NCI-H187 treated with DMSO at 0.1 percent for 48 hours (cell line): ENCODE measurements at places on chromosomes 2 and 18.

GRCh38 chr2:9105601-9106337, 100.8 kb upstream of the ASAP2 start:
- no peak for DNase-seq

- DNase-seq: no peak
Measured at GRCh38 chr2:144377914-144378313, 142.0 kb downstream of the ZEB2 start.

- DNase-seq: no peak
Measured at GRCh38 chr2:12762976-12763375, 46.2 kb downstream of the TRIB2 start.

DNA sequence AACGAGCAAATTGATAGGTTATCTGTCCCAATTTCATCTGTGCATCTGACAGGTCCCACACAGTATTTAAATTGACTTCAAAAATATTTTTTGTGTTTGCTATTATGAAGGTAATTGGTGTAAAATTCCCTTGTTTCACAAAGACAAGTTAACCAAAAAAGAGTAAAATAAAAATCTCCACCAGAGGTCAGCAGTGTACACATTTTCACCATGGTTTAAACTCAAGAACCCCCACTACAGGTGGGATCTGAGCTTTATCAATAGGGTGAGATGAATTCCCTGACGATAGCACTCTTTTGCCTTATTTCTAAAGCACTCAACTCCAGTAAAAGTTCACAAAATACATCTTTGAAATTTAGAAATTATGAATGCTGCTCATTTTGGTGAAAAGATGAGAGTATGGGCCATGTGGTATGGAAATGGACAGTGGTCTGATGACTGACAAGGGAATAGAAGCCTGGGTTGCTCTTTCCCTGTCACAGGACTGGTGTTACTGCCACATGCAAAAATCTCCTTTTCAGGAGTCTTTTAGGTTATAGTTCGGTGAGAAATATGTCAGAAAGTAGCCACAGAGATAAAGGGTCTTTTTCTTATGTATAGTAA, 68.0 kb downstream of the SERPINB8 start:
- no peak for DNase-seq

DNA sequence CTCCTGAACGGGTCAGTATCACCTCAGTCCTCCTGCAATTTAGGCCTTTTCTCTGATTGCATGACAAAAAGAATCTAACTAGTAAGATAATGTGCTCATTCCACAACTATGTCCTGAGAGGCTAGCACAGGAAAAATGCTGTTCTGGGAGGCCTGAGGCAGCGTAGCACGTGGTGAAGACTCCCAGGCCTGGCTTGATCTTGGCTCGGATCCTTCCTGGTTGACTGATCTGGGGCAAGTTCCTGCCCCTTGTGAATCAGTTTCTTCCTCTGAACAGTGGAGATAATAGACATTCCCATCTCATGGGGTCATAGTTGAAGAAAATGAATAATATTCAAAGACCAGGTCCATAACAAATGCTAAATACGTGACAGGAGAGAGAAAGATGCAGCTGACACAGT, 12.3 kb downstream of the FBLN7 start:
- no peak for DNase-seq

DNA sequence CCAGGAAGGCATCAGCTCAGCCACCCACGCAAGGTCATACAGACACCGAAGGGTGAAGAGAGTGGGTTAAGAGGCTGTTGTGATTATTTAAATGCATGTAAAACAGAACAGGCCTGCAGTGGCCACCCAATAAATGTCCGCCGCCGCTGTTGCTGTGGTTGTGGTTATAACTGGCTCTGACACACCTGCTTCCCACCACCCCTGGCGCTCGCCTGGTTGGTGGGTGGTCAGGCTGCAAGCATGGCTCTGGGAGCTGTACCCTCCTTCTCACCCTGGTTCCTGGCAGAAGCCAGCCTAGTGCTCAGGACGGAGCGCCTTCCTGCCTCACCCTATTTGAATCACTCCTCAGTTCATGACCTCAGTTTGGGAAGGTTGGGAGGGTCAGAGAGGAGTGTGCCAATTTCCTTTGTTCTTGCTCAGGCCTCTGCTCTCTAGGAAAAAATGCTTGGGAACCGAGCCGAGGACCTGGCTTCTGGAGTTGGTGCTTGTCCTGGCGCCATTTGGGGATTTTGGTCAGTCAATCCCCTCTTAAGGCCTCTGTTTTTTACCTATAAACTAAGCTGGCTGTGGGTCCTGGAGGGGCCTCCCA, 5.3 kb upstream of the CRYBA2 start:
- no peak for DNase-seq

DNA sequence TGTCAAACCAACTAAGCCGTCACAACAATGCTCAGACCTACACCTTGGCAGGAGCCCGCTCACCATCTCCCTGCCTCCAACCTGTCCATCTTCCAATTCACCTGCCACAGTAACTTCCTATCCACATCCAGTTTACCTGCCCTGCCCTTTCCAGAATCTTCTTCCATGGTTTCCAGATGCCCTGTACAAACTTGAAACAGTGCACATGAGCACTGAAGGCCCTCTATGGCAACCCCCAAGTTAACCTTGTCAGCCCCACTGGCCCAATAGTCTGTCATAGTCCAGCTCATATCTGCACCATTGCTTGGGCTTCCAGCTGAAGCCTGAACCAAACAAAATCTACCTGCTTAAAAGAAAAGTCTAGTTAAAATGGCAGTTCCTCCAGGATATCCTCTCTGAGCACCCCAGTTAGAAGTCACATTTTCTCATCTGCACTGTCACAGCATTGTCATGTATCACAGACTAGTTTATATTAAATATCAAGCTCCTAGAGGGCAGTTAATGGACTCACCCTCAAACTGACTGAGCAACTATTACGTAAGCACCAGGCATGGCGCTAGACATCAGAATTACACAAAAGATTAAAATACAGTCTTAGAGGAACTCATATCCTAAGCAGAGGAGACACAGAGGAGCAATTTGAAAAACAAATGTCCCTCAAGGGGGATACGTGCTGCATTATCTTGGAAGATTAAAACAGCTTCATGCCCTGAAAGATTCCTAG, 11.6 kb downstream of the NFE2L2 start:
- no peak for DNase-seq

DNA sequence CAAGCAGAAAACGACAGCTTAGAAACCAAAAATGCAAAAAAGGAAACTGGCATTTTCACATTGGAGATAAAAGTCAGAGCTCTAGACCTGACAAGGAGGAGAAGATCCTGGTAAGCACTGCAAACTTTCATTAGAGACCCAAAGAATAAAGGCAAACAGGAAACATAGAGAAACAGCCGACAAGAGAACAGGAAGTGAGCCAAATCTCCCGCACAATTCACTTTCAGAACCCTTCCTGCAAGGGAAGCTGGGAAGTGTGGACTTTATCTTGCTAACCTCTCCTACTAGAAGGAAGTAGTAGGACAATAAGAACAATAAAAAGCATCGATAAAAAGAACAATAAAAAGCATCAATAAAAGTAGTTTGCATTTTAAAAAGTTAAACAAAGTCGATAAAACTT, 417.8 kb upstream of the SPHKAP start:
- DNase-seq: no peak

DNA sequence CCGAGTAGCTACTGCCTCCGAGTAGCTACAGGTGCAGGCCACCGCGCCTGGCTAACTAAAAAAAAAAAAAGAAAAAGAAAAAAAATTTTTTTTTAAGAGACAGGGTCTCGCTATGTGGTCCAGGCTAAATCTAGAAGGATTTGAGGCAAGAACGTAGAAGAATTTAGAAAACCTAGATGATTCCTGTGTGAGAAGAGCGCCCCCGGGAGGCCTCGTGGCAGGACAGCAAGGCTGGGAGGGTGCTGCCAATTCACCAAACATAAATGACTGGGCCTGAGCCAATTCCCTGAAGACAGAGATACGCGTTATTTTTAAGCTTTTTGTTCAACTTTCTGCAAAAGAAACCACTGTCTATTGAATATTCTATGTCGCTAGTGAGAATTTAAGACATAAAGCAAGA, 90.1 kb upstream of the TGFA start:
- no peak for DNase-seq

DNA sequence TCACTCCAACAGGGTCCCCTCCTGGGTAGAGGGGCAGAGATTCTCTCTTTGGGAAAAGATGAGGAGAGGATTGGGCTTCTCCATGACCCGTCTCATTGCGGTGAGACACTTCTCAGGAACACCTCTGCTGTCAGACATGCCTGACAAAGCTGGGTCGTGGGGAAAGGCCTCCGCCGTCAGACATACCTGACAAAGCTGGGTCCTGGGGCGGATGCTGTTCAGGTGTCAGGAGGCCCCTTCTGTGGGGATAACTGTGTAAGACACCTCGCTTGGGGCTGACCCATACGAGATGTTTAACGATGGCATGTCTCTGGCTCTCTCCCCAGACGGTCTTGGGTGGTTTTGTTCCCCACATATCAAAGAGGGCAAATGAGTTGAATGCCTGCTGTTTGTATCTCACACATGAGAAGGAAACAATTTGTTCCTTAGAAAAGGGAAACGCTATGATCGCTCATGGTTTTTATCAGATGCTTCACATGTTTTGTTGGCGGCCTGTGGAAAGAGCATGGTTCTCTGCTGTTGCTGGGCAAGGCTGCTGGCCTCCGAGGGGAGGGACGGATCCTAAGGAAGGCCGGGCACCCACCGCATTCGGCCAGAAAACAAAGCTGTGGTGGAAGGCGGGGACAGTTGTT, 40.8 kb upstream of the PXDN start:
- no peak for DNase-seq

DNA sequence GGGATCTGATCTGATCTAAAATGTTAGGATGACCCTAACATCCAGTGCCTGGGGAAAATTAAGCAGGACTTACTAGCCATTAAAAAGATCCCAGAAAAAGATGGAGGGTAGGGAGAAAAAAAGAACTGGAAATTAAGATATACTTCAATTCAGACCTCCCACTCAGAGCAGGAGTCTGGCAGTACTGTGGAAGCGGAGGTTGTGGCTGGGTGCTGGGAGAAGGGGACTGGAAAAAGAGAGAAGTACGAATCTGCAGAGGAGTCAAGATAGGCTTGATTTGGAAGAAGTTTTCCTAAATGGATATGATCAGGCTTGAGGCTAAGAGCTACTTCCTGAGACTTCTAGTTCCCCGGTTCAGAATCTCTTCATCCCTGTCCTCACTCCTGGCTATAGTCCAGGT, 33.5 kb upstream of the IHH start:
- no peak for DNase-seq

DNA sequence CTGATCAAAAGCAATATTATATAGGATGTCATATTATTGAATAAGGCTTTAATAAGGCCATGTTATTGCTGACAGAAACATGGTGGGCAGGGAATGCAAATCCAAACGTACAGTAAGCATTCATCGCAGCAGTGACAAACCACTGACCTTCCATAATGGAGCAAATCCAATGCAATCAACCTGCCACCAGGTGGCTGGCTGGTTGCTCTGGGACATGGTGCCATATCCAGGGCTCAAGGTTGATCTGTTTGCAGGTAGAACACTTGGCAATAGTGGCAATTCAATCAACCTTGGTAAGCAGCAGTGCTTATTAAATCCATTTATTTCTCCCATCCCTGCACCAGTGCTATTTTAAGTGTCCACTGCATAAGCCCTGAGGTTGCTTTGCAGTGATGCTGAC, 75.4 kb downstream of the CERKL start:
- DNase-seq: no peak

DNA sequence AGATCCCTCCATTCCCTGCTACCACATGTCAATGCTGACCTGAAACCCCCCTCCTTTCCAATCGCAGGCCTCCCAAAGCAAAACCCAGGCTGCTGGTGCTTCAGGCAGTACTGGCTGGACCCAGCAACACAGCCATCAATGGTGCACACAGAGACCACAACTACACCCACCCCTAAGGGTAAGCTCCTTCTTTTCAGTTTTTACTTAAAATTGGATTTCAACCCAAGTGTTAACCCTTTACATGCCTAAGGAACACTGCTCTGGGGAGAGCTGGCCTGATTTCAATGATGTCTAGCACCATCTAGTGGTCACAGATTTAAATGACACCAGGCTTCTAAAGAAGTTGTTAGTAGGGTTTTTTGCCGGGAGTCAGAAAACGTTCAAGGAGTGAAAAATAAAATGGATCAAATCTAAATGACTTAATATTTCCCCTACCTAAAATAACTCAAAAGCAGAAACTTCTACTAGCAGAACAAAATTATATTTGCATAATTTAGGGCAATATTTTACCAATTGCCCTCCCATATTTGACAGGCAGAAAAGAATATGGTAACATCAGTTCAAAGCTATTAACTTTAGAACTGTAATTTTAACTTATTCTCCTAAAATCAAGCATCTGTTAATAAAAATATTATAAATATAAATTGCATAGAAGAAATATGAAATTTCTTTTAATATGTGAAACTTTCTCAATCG, 24.6 kb downstream of the FECH start:
- no peak for DNase-seq

GRCh38 chr2:205609113-205609512, 73.2 kb upstream of the NRP2 start:
- DNase-seq: no peak

GRCh38 chr2:181789827-181790448, 101.6 kb upstream of the ITPRID2 start:
- DNase-seq: no peak

DNA sequence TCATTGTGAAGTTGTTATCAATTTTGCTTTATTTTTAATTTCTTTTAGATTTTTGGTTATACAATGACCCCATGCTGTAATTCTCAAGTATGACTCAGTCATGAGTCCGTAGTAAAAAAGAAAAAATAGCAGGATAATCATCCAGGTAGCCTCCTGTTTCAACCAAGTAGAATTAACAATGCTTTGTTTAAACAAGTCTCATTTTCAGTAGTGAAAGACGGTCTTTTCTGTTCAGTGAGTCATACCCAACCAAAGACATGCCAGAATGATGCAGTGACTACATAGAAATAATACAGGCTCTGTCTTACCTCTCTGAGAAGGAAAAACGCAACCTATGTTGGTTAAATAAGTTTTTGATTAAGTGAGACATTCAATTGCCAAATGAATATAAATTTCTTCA, 67.8 kb upstream of the DSC1 start:
- no peak for DNase-seq

- DNase-seq: no peak
Measured at GRCh38 chr2:37623406-37623805, 48.0 kb downstream of the CDC42EP3 start.

- no peak for DNase-seq
Measured at GRCh38 chr2:238743243-238744065, 104.4 kb upstream of the TWIST2 start.

- DNase-seq: no peak
Measured at GRCh38 chr2:120820263-120820952, 84.7 kb downstream of the GLI2 start.

DNA sequence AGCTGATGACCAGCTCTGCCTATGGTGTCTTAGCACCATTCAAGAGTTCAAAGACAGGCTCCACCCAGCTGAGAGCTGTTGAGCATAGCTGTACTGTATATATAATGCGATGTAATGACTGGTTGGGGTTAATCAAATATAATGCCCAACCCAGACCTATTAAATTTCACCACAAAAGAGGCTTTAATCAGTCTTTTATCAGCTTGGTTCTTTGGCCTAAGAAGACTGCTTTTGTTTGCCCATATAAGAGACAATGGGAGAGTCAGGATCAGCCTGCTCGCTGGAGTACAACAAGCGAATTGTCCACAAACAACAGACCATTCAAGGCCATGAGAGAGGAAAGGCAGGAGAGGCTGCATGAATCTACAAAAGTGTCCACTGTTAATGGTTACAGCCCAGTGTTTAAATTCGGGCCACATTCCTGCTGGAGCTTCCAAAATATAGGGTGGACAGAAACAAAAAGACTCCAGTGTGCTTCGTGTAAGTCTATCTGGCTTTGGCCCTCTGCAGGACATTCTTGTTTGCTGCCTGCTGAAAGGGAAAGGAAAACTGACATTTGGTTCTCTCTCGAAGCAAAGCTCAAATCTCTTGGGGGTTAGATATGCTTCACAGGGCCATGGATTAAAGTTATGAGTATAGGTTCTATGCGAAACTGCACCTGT, 299.0 kb upstream of the FBXO11 start:
- DNase-seq: no peak
